ENCODE measurements at places on chromosomes 2 and 18.

- DNase-seq: no peak
These were observed 2135.6 kb upstream of the CELF4 start for GRCh38 chr18:39701055-39701783.

DNA sequence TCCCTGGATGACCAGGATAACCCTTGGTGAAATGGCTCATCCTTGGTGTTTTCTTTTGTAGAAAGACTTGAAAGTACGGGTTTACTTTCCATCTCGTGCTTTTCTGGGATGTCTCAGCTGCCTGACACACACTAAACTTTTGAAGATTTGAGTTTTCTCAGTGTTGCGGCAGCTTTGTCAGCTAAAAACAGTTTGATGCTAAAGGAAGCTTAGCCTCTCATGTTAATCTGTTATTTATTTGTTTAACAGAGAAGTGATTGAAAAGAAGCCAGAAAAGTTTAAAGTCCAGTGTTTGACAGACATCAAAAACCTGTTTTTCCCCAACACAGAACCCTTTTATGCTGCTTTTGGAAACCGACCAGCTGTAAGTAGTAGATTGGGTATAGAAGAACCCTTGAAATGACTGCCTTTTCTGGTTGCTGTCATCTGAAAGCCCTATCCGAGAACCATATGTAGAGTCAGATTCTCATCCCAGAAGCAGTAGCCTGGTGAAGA lies 72.8 kb downstream of the LPIN1 start:
- DNase-seq: no peak

- DNase-seq: no peak
These were observed 49.7 kb downstream of the KLHL29 start for GRCh38 chr2:23434721-23435121.

- no peak for DNase-seq
These were observed 35.8 kb downstream of the ST3GAL5 start for GRCh38 chr2:85852937-85853498.

- DNase-seq: no peak
These were observed 79.5 kb upstream of the ALPP start for GRCh38 chr2:232299084-232299483.

DNA sequence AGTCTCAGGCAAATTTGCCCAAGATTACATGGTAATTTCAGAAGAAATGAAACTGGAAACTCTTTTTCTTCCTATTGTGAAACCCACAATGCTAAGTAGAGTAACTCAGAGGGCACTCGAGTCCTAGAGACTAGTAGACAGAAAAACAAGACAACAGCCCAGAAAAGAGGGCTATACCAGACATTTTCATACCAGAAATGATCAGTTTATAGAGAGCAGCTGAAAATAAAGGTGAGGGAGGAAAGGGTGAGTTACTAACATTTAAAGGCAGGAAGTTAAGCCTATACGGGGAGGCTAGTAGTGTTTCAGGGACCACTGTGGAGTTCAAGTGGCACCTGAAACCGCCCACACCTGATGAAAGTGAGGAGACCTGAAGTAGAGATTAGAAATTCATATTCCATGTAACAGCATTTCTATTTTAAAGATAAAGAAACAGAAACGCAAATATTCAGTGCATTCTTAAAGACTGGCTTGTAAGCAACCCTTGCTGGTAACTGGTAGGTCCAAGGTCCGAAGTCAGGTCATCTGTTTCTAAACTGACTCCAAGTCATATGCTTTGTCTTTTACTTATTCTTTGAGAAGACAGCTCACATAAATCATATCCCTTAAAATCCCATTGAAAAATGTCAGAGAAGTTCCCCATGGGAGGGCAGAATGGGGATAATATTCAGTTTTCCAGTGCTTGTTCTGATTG lies 145.1 kb upstream of the ITGB6 start:
- no peak for DNase-seq

DNA sequence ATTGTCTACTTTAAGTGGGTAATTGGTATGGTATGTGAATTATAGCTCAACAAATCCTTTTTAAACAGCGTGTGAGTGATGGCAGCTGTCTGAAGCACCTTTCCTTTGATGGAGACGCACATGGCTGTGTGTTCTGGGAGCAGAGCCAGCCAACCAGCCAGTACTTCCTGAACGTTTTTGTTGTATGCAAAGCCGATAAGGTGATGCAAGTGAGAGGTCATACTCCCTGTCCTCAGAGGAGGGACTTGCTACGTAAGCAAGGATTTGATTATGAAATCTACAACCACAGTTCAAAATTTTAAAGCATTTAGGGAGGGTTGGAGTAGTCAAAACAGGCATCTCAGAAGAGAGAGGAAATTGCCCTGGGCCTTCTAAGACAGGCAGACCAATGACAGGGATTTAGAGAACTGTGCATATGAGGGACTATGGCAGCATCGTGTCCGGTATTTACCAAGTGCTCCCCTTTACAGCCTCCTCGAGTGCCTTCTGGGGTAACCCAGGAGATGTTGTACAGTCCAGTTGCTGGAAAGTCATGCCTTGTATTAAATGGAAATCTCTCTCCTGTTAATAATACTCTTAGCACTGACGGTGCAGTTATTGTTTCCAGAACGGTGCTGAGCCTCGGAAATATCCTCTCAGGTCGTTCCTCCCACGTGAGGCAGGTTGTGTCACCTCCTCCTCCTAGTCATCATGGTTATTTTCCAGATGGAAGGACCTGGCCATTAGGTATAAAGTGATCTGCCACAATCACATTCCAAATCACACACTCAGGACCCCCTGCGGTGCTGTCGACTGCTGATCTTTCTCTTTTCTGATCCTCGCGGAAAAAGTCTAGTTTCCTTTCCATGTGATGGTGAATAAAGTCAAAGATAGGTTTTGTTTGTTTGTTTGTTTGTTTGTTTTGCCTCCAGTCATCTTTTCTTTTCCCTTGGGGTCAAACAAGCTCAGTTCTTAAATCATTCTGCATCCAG lies 28.4 kb downstream of the ARHGEF4 start:
- no peak for DNase-seq

All from cortex of kidney (tissue), 1 donor.